ENCODE measurements at places on chromosomes 3 and 15.

- no peak for DNase-seq
Measured at GRCh38 chr15:101425787-101426365, 63.6 kb downstream of the PCSK6 start.

DNA sequence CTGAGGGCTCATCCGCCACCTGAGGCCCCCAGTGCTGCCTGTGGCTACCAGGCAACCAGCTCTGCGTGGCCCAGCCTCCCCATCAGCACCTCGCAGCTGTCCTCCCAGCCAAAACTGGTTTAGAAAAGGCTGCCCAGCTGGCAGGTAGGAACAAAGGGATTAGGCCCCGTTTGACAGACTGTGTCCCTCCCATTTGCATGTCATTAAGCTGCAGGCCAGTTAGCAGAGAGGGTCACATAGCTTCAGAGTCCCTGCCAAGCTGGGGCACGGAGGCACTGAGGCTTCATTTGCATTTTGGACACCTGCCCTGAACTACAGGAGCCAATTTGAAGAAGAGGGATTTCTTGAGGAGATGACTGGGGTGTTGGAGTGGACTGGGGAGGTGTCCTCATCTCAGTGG lies 177.9 kb downstream of the TLE3 start:
- no peak for DNase-seq

- no peak for DNase-seq
Measured at GRCh38 chr15:44694416-44694815, 16.7 kb downstream of the PATL2 start.

GRCh38 chr3:94614192-94614591 lies 551.3 kb downstream of the NSUN3 start:
- DNase-seq = no peak

GRCh38 chr15:70418943-70419342 lies 321.2 kb upstream of the TLE3 start:
- no peak for DNase-seq

DNA sequence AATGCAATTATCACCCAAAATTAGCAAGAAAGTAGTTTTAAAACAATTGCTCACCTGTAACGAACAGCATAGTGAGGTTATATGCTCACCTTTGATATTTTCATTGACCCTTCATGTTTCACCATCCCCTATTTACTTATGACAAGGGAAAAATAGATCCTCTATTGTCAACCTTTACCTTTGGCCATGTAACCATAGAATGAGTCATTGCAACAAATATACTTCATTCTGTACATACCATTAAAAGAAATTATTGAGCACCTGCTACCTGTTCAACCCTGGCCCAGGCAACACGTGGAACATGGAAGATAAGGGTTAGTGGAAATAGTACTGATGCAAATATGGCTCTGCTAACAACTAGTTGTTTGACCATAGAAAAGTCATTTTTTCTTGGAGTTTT lies 20.2 kb downstream of the LSAMP start:
- no peak for DNase-seq

All from HFF-Myc (cell line).